ENCODE measurements at places on chromosomes 12 and 14. TPM values are rescaled to one million over a fixed set of nuclear protein-coding genes. Genes with fewer than 3 reads are reported as not detected.

PGF gene
- total RNA-seq = 24.5 TPM

CCND2 gene
- 2.5 TPM for total RNA-seq

CRIP2 gene
- 31.5 TPM for total RNA-seq

CEP290 gene
- total RNA-seq = 22.4 TPM

- no peak overlapping the region for H3K4me3 ChIP-seq
- H3K27ac ChIP-seq = no peak overlapping the region
- H3K36me3 ChIP-seq = no peaks in the 10 kb centered on the region
These were observed 76.4 kb upstream of the RMST start for GRCh38 chr12:97386133-97386581.

DNA sequence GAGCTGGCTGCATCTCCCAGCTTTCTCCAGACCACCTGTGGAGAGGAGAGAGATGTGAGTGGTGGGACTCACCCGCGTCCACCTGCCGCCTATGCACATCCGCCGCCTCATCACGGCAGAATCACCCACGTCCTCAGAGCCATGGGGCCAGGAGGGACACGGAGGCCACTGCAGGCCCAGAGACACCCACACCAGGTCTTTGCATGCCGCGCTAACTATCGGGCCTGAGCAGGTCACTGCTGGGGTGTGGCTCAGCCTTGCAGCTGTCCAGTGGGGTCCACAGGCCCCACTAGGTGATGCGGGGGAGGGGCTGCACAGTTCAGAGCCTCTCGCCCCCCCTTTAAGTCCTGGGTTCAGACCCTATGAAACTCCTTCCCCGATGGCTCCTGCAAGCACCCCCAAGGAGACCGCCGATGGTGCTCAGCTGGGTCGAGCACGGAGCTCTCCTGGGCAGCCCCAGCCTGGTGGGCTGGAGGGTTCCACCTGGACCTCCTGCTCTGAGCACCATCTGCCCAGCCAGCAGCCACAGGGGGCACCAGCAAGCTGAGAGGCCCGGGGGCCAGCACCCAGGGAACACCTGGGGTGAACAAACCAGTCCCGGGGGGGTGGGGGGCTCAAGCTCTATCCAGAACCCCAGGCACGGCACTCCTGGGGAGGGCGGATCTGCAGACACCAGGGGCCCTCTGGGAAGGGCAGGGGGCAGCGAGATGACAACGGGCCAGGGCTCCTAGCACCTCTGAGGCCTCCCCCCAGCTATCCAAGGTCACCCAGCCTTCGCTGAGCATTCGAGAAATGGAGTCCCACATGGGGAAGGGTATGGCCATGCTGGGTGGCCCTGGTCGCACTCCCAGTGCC, 34.3 kb downstream of the CCNK start:
- peaks cover 16% of the 10 kb centered on the region for H3K4me1 ChIP-seq
- H3K27ac ChIP-seq = no peak overlapping the region
- no peaks in the 10 kb centered on the region for H3K27me3 ChIP-seq
- H3K4me3 ChIP-seq = no peak overlapping the region

GRCh38 chr12:23361971-23362370, 587.5 kb downstream of the SOX5 start:
- H3K27ac ChIP-seq = no peak overlapping the region
- DNase-seq = no peak
- no peak overlapping the region for H3K4me3 ChIP-seq
- no peaks in the 10 kb centered on the region for H3K27me3 ChIP-seq
- H3K4me1 ChIP-seq = no peaks in the 10 kb centered on the region

GRCh38 chr12:64054079-64054520, 168.0 kb downstream of the KICS2 start:
- H3K4me3 ChIP-seq = no peak overlapping the region
- DNase-seq = no peak
- H3K27me3 ChIP-seq = no peaks in the 10 kb centered on the region
- H3K27ac ChIP-seq = no peak overlapping the region

- no peak overlapping the region for H3K4me3 ChIP-seq
- no peaks in the 10 kb centered on the region for H3K27me3 ChIP-seq
- no peaks in the 10 kb centered on the region for H3K36me3 ChIP-seq
- H3K4me1 ChIP-seq = no peaks in the 10 kb centered on the region
- no peak overlapping the region for H3K27ac ChIP-seq
These were observed 164.3 kb downstream of the GRIN2B start for GRCh38 chr12:13817131-13817530.

DNA sequence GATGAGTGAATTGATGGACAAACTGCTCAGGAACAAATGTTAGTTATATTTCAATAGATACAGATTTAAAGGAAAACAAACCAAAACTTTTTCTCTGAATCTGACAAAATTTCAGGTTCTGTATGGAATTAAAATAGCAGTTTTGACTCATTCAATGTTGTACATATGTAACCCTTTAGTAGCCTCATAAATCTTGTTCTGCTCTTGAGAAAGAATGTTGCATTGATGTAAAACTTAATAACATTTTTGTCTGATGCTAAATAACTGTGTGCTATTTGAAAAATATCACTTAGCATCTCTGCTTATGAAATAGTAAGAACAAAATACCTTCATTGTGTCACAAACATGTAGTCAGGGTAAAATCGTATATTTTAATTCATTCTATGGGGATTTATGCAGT, 168.9 kb upstream of the NOVA1 start:
- H3K27ac ChIP-seq = no peak overlapping the region
- H3K4me1 ChIP-seq = no peaks in the 10 kb centered on the region

DNA sequence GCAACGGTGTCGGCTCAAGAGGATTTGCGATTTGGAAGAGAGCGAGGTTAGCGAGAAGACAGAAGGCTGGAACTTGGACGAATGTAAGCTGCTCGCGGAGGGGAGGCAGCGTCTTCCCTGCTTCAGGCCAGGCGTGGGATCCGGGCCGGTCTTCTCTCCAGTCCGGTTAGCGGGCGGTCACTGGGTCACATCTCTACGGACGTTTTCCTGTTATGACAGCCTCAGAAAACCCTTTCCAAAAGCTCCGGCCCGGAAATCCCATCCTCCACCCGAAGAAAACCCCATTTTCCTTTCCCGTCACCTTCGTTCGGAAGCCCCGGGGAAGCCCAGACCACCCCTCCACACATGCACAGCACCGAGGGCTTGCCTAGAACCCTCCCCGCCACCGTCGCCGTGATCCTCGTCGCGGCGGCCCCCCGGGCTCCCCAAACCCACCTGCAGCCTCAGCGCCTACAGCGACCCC, 268 bp downstream of the NDUFB1 start:
- H3K27me3 ChIP-seq = no peaks in the 10 kb centered on the region
- peak overlapping the region; percentile 99 for H3K4me3 ChIP-seq
- peak; percentile 86 for DNase-seq
- no peaks in the 10 kb centered on the region for H3K4me1 ChIP-seq

GRCh38 chr12:114711689-114712152, 27.7 kb upstream of the TBX3 start:
- H3K4me3 ChIP-seq = no peak overlapping the region
- no peaks in the 10 kb centered on the region for H3K4me1 ChIP-seq
- no peak overlapping the region for H3K27ac ChIP-seq
- no peaks in the 10 kb centered on the region for H3K36me3 ChIP-seq

- H3K27me3 ChIP-seq = no peaks in the 10 kb centered on the region
- no peaks in the 10 kb centered on the region for H3K36me3 ChIP-seq
- H3K27ac ChIP-seq = peak overlapping the region; percentile 90
- DNase-seq = no peak
- peaks cover 61% of the 10 kb centered on the region for H3K4me1 ChIP-seq
These were observed 87.6 kb upstream of the HIF1A start for GRCh38 chr14:61607570-61608244.

- H3K36me3 ChIP-seq = no peaks in the 10 kb centered on the region
- no peak for DNase-seq
- H3K27me3 ChIP-seq = no peaks in the 10 kb centered on the region
- H3K27ac ChIP-seq = no peak overlapping the region
These were observed 8.3 kb upstream of the C14orf180 start for GRCh38 chr14:104571246-104571645.

DNA sequence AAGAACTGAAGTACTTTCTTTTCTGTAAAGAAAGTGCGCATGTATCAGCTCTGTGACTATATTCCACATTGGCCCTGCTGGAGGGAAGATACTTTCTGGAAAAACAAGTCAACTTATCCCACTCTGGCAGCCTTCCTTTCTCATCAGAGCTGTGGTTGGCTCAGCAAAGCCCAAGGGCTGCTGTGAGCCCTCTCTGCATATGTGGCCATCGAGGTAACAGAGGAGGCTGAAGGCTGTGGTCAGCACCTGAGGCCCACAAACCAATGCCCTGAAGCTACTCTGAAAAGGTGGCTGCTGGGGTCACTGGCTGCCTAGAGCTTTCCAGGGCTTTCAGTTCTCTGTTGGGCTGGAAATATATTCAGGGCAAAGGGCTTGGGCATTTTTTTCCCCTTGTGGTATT, 70.8 kb upstream of the IGF1 start:
- peak; percentile 55 for DNase-seq
- no peaks in the 10 kb centered on the region for H3K27me3 ChIP-seq
- no peaks in the 10 kb centered on the region for H3K36me3 ChIP-seq
- H3K27ac ChIP-seq = no peak overlapping the region

- H3K27ac ChIP-seq = peak overlapping the region; percentile 47
- DNase-seq = no peak
- H3K4me3 ChIP-seq = no peak overlapping the region
- no peaks in the 10 kb centered on the region for H3K27me3 ChIP-seq
- peaks cover 19% of the 10 kb centered on the region for H3K4me1 ChIP-seq
These were observed 18.6 kb upstream of the NTN4 start for GRCh38 chr12:95809000-95809680.

DNA sequence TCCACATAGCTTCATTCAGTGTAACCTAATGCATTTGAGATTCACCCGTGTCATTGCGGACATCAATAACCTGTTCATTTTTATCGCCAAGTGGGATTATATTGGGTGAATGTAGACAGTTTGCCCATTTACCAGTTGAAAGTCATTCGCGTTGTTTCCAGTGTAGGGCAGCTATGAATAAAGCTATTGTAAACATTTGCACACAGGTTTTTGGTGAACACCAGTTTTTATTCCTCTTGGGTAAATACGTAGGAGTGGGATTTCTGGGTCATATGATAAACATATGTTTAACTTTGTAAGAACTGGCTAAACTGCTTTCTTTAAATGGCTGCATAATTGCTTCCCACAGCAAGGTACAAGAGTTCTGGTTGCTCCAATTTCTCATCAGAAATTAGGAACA, 33.6 kb downstream of the C14orf132 start:
- peaks cover 13% of the 10 kb centered on the region for H3K36me3 ChIP-seq
- no peaks in the 10 kb centered on the region for H3K27me3 ChIP-seq
- H3K27ac ChIP-seq = no peak overlapping the region
- no peak for DNase-seq

GRCh38 chr14:38404616-38405015, 148.7 kb upstream of the CLEC14A start:
- H3K4me3 ChIP-seq = no peak overlapping the region
- peak overlapping the region; percentile 58 for H3K27ac ChIP-seq
- H3K36me3 ChIP-seq = no peaks in the 10 kb centered on the region
- H3K4me1 ChIP-seq = peaks cover 7% of the 10 kb centered on the region
- no peak for DNase-seq

DNA sequence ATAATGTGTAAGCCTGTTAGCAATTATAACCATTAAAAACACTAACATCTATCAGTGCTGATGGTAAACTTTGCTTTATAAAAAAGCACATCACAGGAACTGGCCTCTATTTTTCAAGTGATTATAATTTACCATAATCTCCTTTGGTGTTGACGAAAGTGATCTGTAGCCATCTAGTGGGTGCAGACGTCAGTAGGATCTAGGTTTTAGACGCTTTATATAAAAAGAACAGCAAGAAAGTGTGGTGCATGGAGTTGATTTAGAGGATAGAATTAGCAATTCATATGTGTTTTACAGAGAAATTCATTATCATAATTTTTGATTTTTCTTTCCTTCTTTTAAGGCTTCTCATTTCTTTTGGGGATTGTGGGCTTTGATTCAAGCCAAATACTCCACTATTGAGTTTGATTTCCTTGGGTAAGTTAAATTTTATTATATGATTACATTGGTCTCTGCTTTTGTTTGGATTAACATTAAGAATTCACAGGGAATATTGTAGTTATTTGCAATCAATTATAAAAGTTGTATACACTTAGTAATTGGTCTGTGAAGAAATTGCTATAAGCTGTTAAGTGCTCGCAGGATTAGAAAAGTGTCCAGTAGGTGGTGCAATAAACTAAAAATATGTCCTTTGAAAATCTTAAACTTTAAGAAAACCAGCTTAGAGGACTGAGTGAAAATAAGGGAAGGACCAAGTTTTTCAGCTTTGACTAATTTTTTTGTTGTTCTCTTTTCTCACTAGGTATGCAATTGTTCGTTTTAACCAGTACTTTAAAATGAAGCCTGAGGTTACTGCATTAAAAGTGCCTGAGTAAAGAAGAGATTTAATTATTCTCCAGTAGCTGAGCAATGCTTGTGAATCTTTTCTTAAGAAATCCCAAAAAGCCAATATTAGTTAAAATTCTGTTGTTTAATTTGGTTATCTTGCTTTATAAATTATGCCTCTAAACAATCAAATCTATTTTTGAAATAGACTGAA, 59.5 kb downstream of the ETNK1 start:
- H3K4me1 ChIP-seq = peaks cover 14% of the 10 kb centered on the region
- peaks cover 8% of the 10 kb centered on the region for H3K36me3 ChIP-seq
- H3K4me3 ChIP-seq = no peak overlapping the region

DNA sequence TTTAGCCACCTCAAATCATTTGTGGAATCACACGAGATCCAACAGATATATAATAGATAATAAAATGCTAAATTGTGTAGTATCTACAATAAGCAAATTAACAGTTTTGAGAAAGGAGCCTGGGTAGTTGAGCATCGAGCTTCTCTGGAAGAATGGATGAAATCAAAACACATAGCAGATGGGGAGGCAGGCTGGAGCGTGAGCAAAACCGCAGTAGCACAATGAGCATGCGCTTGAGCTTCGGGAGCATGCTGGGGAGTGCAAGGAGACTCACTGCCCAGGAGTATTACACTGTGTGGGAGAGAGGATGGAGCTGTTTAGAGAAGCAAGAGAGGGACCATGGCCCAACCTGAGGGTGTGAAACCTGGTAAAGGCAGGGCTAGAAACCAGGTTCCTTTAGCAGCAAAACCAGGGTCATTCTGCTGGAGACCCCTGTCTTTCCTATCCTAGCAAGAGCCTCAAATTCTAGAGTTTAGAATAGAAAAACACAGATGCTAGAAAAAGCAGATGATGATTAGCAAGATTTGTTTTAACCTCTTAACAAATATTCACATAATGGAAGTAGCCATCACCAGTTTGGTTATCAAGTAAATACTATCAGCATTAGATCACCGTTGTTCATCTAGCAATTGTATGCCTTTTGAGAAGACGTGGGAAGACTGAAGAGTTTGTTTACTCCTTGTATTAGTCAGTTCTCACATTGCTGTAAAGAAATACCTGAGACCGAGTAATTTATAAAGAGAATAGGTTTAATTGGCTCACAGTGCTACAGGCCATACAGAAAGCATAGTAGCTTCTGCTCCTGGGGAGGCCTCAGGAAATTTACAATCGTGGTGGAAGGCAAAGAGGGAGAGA, 484.8 kb downstream of the EGLN3 start:
- DNase-seq = no peak
- H3K27ac ChIP-seq = no peak overlapping the region
- no peak overlapping the region for H3K4me3 ChIP-seq
- H3K36me3 ChIP-seq = no peaks in the 10 kb centered on the region
- H3K27me3 ChIP-seq = no peaks in the 10 kb centered on the region
- H3K4me1 ChIP-seq = no peaks in the 10 kb centered on the region

All from osteoblast (primary cell).